ENCODE measurements at places on chromosomes 11 and 22.

- DNase-seq: peak; percentile 30
These were observed 753 bp upstream of the PPARA start for GRCh38 chr22:46149512-46150033.

GRCh38 chr11:117521974-117522373 lies 194.3 kb downstream of the CEP164 start:
- no peak for DNase-seq

DNA sequence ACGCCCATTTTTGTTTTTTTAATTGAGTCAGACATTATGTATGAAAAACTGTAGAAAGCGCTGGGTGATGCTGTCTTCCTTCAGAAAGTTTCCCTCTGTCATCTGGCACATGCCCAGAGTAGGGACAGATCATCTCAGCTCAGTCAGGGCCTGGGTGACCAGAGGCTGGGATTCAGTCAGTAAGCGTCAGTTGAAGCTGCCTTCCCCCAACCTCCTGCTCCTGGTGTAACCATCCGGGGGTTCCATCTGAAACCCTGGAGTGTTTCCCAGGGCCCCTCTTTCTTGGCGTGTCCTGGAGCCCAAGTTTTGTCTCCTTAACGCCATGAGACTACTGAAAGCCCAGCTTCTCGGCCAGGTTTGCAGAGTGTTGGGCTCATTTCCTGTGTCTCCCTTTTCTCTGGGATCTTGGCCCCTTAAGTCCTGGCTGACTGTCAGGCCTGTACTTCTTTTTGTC lies 10.7 kb downstream of the PPFIA1 start:
- DNase-seq: no peak

DNA sequence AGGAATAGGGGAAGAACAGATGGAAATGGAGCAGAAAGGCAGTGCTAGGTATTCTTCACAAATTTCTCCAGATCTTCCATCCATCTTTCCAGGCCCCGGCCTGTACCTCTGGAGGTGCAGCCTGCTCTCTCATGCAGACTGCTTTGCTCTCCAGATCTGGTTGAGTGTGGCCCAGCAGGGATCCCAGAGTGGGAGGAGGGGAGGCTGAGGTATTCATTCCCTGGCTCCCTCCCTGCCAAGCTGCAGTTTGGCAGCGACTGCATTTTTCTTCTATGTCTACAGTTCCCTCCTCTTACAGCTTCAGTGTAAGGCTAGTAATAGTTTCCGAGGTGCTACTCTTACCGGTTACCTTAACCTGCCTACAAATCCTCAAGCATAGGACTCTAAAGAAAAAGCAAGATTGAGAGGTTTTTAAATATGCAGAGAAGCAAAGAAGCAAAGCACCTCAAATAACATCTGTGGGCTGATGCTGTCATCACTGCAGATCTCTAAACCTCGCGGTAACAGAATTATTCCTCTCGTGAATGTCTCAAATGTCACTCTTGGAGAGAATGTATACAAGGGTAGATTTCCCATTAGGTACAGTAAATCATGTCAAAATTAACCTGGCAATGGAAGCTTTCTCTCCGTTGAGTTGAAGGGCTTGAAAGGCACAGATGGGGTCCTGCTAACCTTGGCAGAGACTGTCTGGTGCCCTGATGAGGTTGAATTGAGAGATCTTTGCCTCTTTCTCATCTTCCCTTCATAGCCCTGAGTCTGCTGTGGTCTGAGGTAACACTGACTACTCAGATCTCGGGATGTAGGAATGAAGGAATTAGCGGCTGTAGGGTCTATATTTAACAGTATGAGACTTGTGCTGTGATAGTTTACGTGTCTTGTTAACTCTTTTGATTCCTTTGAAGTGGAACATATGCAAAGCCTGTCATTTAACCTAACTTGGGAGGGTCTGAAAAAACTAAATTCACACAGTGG lies 297.9 kb upstream of the C11orf87 start:
- no peak for DNase-seq

DNA sequence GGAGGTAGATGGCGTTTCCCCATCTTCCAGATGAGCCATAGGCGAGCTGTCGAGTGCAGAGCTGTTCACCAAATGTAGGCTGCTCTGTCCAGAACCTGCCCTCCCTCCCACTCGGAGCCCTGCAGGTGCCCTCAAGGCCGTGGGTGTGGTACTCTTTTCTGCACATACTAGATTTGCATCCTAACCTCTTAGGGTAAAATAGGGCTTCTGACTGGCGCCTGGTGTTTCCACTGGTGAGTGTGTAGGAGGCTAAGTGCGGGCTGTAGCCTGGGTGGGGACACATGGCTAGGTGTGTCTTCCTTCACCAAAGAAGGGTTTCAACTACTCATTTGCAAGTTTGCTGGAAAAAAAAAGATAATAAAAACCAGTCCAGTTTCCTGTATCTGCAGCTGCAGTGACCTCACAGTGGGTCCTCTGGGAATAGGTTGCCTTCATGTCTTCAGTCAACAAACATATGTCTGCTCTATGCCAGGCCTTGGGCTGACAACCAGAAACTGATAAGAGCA lies 8.5 kb downstream of the BIK start:
- no peak for DNase-seq

DNA sequence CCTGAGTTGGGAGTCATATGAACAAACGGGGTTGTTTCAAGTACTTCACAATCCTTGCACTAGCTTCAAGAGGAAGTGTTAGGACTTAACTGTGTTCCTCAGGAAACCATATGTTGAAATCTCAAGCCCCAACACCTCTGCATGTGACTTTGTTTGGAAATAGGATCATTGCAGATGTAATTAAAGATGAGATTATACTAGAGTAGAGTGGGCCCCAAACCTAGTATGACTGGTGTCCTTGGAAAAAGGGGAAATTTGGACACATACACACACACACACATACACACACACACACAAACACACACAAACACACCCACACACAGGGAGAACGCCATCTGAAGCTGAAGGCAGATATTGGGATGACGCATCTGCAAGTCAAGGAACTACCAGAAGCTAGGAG lies 6.4 kb upstream of the CEP295 start:
- no peak for DNase-seq

DNA sequence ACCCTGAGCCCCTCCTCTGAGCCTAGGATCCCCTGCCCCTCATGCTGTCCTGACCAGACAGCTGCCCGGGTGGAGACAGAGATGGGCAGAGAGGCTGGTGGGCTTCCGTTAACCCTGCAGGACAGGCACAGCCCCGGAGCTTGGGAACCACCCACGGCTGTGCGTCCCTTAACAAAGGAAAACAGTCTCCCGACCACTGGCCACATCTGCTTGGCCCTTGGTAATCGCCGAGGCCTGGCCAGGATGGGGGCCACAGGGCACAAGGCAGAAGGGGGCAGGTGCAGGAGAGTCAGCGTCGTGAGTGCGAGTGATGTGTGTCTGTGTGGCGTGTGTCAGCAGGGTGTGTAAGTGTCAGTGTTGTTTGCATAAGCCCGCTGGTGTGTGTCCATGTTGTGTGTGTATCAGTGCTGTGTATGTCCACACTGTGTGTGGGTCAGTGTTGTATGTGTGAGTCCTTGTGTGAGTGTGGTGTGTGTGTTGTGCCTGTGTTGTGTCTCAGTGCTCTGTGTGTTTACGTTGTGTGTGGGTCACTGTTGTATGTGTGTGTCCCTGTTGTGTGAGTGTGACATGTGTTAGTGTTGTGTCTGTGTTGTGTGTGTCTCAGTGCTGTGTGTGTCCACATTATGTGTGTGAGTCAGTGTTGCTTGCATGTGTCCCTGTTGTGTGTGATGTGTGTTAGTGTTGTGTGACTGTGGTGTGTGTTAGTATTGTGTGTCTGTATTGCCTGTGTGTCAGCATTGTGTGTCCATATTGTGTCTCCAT lies 369.5 kb downstream of the BRD1 start:
- no peak for DNase-seq

DNA sequence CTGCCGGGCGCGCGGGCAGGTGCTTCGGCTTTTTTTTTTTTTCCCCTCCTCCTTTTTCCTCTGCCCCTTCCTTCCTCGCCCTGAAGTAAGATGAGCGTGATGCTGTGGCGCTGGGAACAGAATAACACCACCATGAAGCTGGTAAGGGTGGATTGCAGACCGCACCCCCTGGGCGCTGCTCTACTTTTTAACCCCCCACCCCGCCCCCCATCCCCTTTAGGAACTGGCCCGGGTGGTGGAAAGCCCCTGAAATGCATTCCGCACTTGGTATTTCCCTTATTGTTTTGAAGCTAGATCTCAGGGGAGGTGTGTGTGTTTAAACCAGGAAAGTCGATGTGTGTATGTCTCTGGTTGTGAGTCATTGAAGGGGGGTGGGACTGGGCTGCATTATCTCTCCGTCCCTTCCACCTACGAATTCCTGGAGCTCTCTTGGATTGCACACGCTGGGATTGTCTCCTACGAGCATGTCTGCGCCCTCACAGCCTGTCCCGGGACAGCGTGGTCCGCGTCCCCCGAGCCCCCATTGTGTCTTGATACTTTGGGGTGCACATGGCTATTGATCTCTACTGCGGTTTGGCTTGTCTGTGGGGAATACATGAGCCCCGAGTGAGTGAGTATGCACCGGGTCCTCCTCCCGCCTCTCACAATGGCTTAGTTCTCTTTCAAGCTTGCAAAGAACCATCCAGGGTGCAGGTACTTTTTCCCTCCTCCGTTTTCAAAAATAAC lies 64.9 kb downstream of the NAV2 start:
- no peak for DNase-seq

- peak; percentile 26 for DNase-seq
These were observed 16.0 kb downstream of the FZD4 start for GRCh38 chr11:86938900-86939880.

DNA sequence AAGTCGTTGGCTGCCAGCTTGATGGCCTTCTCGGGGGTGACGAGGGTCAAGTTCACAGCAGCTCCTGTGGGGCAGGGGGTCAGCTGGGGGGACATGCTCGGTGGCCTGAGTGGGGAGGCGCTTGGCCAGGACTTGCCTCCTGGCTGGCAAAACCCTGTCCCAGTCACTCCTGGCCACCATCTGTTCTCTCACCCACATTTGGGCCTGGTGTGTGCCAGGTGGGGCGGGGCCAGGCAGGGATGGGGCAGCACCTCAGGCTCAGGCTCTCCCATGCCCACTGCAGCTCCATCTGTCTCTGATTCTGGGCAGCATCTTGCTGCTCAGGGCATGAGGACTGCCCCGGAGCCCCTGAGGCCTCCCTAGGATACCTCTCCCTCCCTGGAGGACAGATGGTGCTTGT lies 3.7 kb upstream of the CEND1 start:
- DNase-seq: no peak

- no peak for DNase-seq
These were observed 382.7 kb downstream of the METTL15 start for GRCh38 chr11:28490773-28491382.

DNA sequence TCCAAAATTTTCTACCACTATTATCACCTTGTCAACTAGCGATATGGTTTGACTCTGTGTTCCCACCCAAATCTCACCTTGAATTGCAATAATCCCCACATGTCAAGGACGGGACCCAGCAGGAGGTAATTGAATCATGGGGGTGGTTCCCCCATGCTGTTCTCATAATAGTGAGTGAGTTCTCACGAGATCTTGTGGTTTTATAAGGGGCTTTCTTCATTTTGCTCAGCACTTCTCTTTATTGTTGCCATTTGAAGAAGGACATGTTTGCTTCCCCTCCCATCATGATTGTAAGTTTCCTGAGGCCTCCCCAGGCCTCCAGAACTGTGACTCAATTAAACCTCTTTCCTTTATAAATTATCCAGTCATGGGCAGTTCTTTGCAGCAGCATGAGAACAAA lies 73.5 kb upstream of the ZC3H12C start:
- no peak for DNase-seq

- DNase-seq: no peak
These were observed 228.1 kb downstream of the TENM4 start for GRCh38 chr11:79212741-79213190.

- no peak for DNase-seq
These were observed 93.4 kb downstream of the RASSF10 start for GRCh38 chr11:13102513-13102840.

DNA sequence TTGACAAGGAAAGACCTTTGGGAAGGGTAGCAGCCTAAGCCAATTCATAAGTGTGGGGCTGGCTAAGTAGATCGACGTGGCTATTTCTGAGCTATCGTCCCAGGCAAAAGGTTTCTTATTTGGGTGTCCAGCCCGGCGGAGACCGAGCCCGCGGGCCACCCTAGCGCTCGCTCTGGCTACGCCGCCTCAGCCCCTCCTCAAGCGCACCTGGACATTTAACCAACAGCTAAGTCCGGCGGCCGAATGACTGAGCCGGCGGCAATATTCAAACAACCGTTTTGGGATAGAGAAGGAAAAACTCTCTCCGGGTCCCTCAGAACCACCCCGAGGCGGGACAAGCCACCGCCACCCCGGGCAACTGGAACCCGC lies 457 bp downstream of the RNF141 start:
- no peak for DNase-seq

GRCh38 chr11:116499396-116500003 lies 273.3 kb downstream of the BUD13 start:
- DNase-seq: peak; percentile 52
